Activated CD4-positive, alpha-beta memory T cell treated with anti-CD3 and anti-CD28 coated beads, Interleukin-2, amount 10 ng/mL, durations not matched to agents 7 days and 5 days (primary cell): ENCODE measurements at places on chromosomes 7 and 10.

DNA sequence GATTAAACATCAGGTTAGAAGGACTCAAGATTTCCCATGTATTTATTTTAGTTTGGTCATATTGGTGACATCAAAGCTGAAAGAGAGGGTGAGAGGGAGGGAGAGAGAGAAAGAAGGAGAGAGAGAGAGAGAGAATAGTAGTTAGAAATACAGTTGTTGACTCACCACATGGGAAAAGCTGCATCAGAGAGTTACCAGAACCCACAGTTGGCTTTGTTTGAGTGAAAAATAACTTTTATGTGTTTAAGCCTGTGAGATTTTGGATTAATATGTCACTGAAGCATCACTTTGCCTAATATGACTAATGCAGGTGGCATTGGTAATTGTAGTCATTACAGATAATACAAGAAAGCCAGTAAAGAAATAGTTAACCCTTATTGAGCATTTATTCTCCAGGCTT lies 303.9 kb downstream of the REEP3 start:
- no peak for DNase-seq

- no peak for DNase-seq
Measured at GRCh38 chr10:91614225-91614624, 18.6 kb downstream of the PPP1R3C start.

- DNase-seq = no peak
Measured at GRCh38 chr10:101484175-101484745, 103.8 kb downstream of the POLL start.

- DNase-seq = no peak
Measured at GRCh38 chr7:22569586-22570321, 69.8 kb upstream of the STEAP1B start.

DNA sequence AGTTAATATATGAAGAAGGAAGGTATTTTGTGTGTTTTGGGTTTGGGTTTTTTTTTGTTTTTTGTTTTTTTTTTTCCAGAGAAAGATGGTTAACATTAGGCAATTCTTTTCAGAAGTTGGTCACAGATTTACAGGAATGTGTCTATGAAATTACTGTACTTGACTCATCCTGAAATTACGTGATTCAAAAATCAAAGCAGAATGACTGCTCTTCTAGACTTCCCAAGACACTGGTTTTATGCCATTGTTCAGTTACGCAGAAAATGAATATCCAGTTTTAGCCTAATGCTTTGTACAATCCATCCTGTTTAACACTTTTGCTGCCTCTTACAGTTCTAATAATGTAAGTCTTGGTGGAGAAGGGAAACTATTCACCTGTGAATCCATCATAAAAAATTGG lies 39.7 kb upstream of the CELF2 start:
- DNase-seq = no peak

GRCh38 chr10:14240253-14241189 lies 90.2 kb downstream of the FRMD4A start:
- no peak for DNase-seq

DNA sequence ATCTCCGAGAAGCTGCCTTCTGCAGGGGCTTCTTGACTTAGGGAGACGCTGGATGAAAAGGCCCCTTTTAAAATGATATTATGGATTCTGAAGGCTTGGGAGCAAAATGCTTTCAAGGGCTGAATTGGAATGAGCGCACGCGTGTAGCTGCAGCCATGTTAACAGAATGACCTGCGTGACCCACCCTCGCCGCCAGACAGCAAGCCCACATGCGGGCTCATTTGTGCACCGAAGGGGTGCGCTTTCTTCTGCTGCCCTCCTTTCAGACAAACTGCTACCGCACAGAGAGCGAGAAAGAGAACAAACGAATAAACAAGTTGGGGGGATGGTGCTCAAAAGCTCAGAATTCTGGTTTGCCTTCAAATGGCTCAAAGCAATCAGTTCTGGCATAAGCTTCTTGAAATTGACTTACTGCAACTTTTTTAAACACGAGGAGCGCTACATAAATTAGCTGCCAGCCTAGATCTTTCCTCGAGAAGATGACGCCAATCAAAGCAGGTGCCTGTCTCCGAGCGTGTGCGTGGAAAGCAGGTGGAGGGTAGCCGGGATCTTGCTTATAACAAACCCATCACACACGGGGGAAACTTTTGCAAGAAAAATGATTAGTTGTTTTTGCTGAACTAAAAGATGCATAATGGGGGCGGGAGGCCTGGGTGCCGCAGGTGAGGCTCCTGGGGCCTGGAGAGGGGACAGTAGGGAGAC lies 268.4 kb downstream of the MAD1L1 start:
- DNase-seq = no peak

GRCh38 chr7:28411876-28412662 lies at the start of gene CREB5:
TSS of gene CREB5 (plus strand) at chr7:28412518. CDS start at chr7:28412915, 397 bp downstream.
- DNase-seq = no peak

- DNase-seq = no peak
Measured at GRCh38 chr7:128108641-128109423, 77.6 kb upstream of the LRRC4 start.

GRCh38 chr7:116683786-116684185 lies 11.8 kb downstream of the MET start:
- no peak for DNase-seq

GRCh38 chr10:100878291-100878910 lies 34.4 kb upstream of the SLF2 start:
- DNase-seq = peak; percentile 43

DNA sequence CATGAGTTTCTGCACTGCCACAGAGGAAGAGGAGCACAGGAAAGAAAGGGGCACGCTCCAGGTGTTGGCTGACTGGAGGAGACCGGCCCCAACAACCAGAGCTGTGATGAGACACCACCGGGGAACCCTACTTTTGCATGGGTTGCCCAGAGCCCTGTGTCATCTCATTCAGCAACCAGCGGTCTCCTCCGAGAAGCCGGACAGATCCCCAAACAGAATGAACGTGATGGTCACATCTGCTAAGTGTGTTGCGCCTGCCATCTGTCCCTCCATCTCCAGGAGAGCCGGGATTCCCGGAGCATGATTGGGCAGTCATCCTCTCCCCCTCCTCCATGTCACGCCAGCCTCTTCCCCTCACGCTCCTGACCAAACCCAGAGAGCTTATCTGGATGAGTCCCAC lies 22.9 kb downstream of the PARP12 start:
- DNase-seq = no peak

DNA sequence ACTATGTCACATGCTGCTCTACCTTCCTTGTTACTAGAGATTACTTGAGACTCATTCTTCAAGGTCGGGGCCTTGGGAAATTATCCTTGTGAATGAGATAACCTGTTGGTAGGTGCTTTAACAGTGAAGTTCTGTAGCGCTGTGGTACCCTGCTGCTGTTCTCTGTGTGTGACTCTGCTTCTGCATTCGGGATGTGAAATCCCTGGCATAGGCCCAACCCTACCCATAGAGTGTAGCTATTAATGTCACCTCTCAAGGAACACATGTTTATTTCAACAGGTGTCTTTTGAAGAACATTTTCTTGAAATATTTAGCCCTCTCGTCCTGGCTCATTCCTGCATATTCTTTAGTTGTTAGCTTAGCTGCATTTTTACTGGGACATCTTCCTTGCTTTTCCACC lies 41.8 kb upstream of the TMEM236 start:
- no peak for DNase-seq

GRCh38 chr7:77684030-77684429 lies 12.2 kb upstream of the RSBN1L start:
- no peak for DNase-seq

GRCh38 chr7:134691546-134692343 lies 45.1 kb downstream of the BPGM start:
- DNase-seq = no peak

GRCh38 chr10:11828682-11829284 lies 5.6 kb downstream of the PROSER2 start:
- no peak for DNase-seq

DNA sequence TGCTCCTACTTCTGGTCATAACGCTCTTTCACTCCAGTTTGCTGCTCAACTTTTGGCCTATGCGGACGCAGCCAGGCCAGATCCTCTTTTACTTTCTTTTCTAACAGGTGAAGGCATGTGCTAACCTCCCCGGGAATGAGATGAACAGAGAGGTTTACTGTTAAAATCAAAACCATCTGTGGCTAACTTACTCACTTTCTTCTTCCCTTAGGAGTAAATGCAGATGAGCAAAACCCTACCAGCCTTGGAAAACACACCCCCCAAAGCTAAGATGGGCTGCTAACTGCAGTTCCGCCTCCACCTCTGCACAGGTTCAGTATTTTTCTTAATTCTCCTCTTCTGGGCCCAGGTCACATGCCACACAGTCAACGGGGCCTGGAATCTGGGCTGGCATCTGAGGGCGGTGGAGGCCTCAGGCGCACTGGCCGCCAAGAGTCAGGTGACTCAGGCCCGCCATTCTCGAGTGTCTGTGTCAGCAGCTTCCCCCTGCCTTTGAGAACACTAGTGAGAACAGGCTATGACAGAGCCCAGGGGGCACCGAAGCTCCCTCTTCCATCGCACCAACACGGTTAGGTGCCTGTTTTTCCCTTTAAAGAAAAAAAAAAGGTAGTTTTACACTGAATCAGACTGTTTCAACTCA lies 11.1 kb downstream of the FAM53B start:
- peak; percentile 72 for DNase-seq

DNA sequence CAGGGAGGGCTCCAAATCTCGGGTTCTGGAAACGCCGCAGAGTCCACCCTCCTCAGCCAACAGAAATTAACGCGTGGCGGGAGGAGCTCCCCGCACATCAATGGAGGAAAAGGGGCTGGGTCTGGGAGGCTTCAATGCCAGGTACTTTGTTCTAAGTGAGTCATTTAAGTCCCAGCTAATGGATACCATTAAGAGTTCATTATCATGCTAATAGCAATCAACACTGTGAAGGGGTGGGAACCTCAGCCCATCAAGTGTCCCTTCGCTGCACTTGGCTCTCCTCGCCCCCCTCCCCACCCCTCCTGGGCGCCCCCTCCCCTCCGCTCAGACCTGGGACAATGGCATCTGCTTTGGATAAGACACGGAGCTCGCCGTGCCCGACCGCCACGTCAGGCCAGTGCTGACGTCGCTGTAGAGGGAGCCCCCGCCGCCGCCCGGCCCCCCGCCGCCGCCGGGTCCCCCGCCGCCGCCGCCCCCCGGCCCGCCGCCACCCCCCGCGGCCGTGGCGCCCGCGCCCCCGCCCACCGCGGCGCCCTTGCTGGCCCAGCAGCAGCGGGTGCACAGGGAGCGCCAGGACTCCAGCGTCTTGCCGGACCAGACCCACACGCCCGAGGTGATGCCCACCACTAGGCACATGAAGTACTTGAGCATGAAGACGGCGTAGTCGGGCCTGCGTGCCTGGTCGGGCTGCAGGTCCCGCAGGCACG lies 2.9 kb downstream of the FZD8 start:
- DNase-seq = no peak

GRCh38 chr7:31052841-31053601 lies 913 bp downstream of the ADCYAP1R1 start:
- no peak for DNase-seq

- DNase-seq = no peak
Measured at GRCh38 chr7:41574377-41574776, 128.5 kb downstream of the INHBA start.

GRCh38 chr10:96072674-96073073 lies 29.3 kb downstream of the CCNJ start:
- no peak for DNase-seq

GRCh38 chr10:71580926-71581325 lies 138.7 kb downstream of the C10orf105 start:
- DNase-seq = no peak

DNA sequence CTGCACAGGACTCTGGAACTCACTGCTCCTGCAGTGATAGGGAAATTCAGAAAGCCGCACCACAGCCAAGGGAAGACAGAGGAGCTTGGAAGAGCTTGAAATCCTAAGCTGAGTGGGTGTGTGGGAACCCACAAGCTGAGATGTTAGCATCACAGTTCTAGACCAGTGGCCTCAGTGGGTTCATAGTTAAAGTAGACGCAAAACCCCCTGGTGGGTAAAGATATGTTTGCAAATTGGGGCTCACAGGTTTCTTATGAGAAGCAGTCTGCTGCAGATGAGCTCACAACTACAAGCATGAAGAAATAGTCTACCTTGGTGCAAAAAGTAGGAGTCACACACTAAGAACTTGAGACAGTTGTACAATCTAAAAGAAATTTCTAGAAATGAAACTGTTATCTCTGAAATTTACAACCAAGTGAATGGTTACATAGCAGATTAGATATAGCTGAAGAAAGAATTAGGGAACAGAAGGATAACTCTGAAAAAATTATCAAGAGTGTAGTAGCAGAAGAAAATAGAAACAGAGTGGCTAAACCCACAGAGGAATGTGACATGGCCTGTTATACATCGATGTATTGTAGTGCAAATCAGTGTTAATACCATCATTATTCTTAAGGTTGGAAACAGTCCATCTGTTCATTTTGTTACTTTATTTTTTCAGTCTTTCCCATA lies 77.2 kb downstream of the DYNC2I1 start:
- no peak for DNase-seq

GRCh38 chr7:148954766-148955165 lies 70.7 kb upstream of the EZH2 start:
- DNase-seq = no peak

DNA sequence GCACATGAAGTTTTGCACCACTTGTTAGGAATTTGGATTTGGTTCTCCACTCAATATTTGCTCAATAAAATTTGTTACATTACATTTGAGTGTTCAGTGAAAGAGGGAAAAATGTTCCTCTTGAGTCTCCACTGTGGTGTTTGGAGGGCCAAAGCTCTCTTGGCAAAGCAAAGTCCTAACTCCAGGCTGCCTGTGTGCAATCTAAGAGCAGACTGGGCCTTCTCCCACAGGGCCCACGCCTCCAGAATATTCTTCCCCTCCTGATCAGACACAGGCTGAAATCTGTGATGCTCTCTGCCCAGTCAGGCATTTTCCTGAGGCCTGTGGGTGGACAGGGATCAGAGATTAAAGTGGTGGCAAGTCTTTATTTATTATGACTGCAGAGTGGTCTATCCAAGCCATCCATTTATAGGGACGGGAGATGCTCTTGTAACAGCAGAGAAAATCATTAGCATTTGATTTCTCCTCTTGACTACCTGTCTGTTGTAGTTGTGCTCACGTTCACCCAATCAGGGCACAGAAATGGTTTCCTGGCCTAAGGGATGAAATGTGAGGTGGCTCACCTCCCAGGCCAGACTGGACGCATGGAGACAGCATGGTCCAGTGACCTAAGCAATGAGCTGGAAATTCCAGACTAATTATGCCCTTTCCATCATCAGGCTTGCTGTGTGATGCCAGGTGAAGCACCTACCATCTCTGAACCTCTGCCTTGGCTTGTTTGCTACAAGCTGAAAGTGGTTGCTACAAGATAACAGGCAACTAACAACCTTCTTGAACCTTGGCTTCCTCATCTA lies 147.1 kb upstream of the NRBF2 start:
- no peak for DNase-seq

DNA sequence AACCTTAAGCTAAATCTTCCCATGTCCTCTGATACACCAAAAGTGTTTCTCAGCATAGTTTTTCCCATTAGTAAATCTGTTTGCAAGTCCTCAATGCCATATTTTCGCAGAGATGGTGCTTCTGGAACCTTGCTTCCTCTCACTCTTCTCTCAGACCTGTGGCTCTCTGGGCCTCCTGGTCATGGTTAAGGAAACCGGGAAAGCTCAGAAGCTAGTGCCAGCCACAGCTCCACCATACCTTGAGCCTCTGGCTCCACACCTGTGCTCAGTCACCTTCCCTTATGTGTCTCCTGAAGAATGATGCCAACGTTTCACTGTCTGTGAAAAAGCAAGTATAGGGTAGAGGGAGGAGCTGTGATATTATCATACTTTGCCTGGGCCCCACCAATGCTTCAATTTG lies 149.6 kb downstream of the CYP26A1 start:
- no peak for DNase-seq
